ENCODE measurements at places on chromosomes 5 and 9. TPM values are rescaled to one million over a fixed set of nuclear protein-coding genes. Genes with fewer than 3 reads are reported as not detected.

S100Z gene
- total RNA-seq, result 0.32 TPM

PTGES gene
- total RNA-seq, result 18.0 TPM

NPR3 gene
- 21.7 TPM for total RNA-seq

C9orf153 gene
- total RNA-seq, result 3.0 TPM

DPP7 gene
- 18.5 TPM for total RNA-seq
